ENCODE measurements at places on chromosomes 7 and 10. TPM values are rescaled to one million over a fixed set of nuclear protein-coding genes. Genes with fewer than 3 reads are reported as not detected.

- H3K4me1 ChIP-seq = peaks cover 33% of the 10 kb centered on the region
- no peaks in the 10 kb centered on the region for H3K36me3 ChIP-seq
- H3K27ac ChIP-seq = no peak overlapping the region
- no peaks in the 10 kb centered on the region for H3K27me3 ChIP-seq
These were observed 32.3 kb downstream of the CCNY start for GRCh38 chr10:35368485-35369048.

- peaks cover 23% of the 10 kb centered on the region for H3K27me3 ChIP-seq
- H3K4me3 ChIP-seq = no peak overlapping the region
- no peak for DNase-seq
- H3K27ac ChIP-seq = no peak overlapping the region
- H3K36me3 ChIP-seq = no peaks in the 10 kb centered on the region
These were observed 4.4 kb upstream of the VSTM4 start for GRCh38 chr10:49119746-49120145.

DNA sequence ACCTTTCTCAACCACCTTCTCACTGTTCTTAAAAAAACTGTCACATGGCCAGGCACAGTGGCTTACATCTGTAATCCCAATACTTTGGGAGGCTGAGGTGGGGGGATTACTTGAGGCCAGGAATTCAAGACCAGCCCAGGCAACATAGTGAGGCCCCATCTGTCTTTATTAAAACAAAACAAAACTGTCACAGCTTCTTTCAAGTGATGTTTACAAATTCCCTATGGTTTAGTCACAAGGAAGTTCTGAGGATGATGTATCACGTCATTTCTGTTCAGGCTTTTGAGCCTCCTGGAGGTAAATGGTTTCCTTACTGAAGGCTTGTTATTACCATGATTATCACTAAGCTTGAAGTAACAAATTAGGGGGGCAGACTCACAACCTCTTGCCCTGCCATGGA, 186.2 kb downstream of the CFTR start:
- H3K27me3 ChIP-seq = no peaks in the 10 kb centered on the region
- H3K4me3 ChIP-seq = no peak overlapping the region
- no peak for DNase-seq
- H3K27ac ChIP-seq = no peak overlapping the region
- H3K36me3 ChIP-seq = no peaks in the 10 kb centered on the region

Gene HOXA2
- not detected for total RNA-seq

- DNase-seq = no peak
- H3K4me3 ChIP-seq = no peak overlapping the region
- no peaks in the 10 kb centered on the region for H3K36me3 ChIP-seq
- no peaks in the 10 kb centered on the region for H3K4me1 ChIP-seq
These were observed 62.5 kb downstream of the PWWP2B start for GRCh38 chr10:132459301-132460003.

Gene C10orf67
- not detected for total RNA-seq

Gene GRID2IP
- total RNA-seq = 0.30 TPM

DNA sequence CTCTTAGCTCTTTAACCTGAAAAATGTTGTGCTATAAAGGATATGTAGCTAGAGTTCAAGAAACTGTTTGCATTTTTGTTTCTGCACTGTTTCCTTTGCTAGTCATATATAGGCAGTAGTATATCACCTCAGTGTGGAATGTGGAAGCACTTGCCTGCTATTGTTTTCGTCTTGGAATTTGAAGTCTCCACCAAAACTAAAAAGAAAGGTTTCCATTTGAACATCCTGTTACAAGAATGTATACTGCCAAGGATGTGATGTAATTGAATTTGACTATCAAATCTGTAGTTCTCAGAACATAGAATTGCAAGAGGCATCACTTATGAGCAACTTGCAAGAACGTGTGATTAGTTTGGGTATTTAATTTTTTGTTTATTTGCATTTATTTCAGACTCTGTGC, 51.1 kb upstream of the MEOX2 start:
- H3K27me3 ChIP-seq = no peaks in the 10 kb centered on the region
- H3K27ac ChIP-seq = no peak overlapping the region
- H3K36me3 ChIP-seq = no peaks in the 10 kb centered on the region
- H3K4me1 ChIP-seq = no peaks in the 10 kb centered on the region

- no peaks in the 10 kb centered on the region for H3K27me3 ChIP-seq
- H3K4me3 ChIP-seq = no peak overlapping the region
- no peaks in the 10 kb centered on the region for H3K36me3 ChIP-seq
- no peak overlapping the region for H3K27ac ChIP-seq
These were observed 360.2 kb upstream of the NRG3 start for GRCh38 chr10:81514811-81515210.

- DNase-seq = no peak
- H3K27me3 ChIP-seq = no peaks in the 10 kb centered on the region
- no peak overlapping the region for H3K4me3 ChIP-seq
- peaks cover 20% of the 10 kb centered on the region for H3K36me3 ChIP-seq
- H3K4me1 ChIP-seq = peaks cover 35% of the 10 kb centered on the region
These were observed 103.1 kb downstream of the PRKCQ start for GRCh38 chr10:6476989-6477388.

Gene PRSS37
- not detected for total RNA-seq

- no peaks in the 10 kb centered on the region for H3K36me3 ChIP-seq
- H3K27ac ChIP-seq = no peak overlapping the region
- peaks cover 25% of the 10 kb centered on the region for H3K27me3 ChIP-seq
- H3K4me1 ChIP-seq = peaks cover 16% of the 10 kb centered on the region
- peak; percentile 37 for DNase-seq
- no peak overlapping the region for H3K4me3 ChIP-seq
These were observed 4.0 kb upstream of the RBM28 start for GRCh38 chr7:128347647-128348097.

GRCh38 chr10:74103560-74104258, 46.9 kb downstream of the AP3M1 start:
- H3K27me3 ChIP-seq = no peaks in the 10 kb centered on the region
- H3K36me3 ChIP-seq = no peaks in the 10 kb centered on the region
- DNase-seq = no peak
- H3K4me1 ChIP-seq = no peaks in the 10 kb centered on the region

- no peaks in the 10 kb centered on the region for H3K27me3 ChIP-seq
- DNase-seq = peak; percentile 8
- no peak overlapping the region for H3K27ac ChIP-seq
- H3K4me1 ChIP-seq = no peaks in the 10 kb centered on the region
These were observed 456.2 kb downstream of the REEP3 start for GRCh38 chr10:63977329-63977923.

GRCh38 chr10:84135836-84136235, 3.5 kb upstream of the GHITM start:
- no peak for DNase-seq
- H3K4me3 ChIP-seq = no peak overlapping the region
- H3K27ac ChIP-seq = no peak overlapping the region
- no peaks in the 10 kb centered on the region for H3K36me3 ChIP-seq

- no peaks in the 10 kb centered on the region for H3K36me3 ChIP-seq
- H3K4me1 ChIP-seq = no peaks in the 10 kb centered on the region
- H3K27me3 ChIP-seq = no peaks in the 10 kb centered on the region
- no peak for DNase-seq
- no peak overlapping the region for H3K4me3 ChIP-seq
- H3K27ac ChIP-seq = no peak overlapping the region
These were observed 293.9 kb downstream of the CCDC3 start for GRCh38 chr10:12707461-12708185.

- H3K4me3 ChIP-seq = no peak overlapping the region
- H3K27me3 ChIP-seq = no peaks in the 10 kb centered on the region
- no peak for DNase-seq
These were observed 391.9 kb upstream of the LRGUK start for GRCh38 chr7:133735222-133735621.

DNA sequence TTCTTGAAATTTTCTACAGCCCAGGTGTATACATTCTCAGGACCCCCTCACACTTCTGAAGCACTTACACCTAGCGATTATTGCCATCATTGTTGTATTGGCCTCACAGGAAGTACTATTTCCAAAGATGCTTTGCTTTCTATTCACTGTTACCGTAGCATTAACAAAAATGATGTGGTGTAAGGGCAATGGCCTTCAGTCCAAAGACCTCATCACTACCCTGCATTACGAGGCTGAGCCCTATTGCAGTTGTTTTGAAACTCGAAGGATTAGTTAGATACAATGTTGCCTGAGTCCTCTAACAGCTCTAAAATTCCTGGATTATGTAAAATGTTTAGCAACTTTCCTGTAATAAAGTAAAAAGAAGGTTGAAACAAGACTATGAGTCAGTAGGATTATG, 2.9 kb downstream of the NRCAM start:
- no peak overlapping the region for H3K27ac ChIP-seq
- H3K4me1 ChIP-seq = peaks cover 11% of the 10 kb centered on the region
- no peak overlapping the region for H3K4me3 ChIP-seq
- H3K36me3 ChIP-seq = no peaks in the 10 kb centered on the region
- DNase-seq = no peak

DNA sequence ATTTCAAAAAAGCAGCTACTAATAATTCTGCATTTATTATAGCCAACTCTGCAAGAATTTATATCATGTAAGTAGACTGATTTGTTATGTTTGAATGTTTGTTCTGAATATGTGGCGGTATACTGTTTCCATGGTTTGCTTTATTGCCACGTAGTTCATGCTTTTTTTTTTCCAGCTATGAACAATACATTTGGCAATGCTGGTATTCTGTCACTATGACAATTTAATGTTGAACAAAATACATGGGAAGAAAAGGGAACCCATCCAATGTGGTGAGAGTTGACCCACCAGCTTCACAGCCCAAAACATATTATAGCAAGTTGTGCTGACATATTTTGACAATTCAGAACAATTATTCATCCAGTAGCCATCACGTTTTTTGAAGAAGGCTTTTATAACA, 145.6 kb downstream of the CCDC71L start:
- no peaks in the 10 kb centered on the region for H3K4me1 ChIP-seq
- H3K4me3 ChIP-seq = no peak overlapping the region
- no peaks in the 10 kb centered on the region for H3K36me3 ChIP-seq
- no peak for DNase-seq
- H3K27me3 ChIP-seq = no peaks in the 10 kb centered on the region
- no peak overlapping the region for H3K27ac ChIP-seq

GRCh38 chr7:18257711-18258110, 230.1 kb upstream of the PRPS1L1 start:
- no peak overlapping the region for H3K4me3 ChIP-seq
- no peaks in the 10 kb centered on the region for H3K36me3 ChIP-seq
- no peak overlapping the region for H3K27ac ChIP-seq
- no peak for DNase-seq
- H3K4me1 ChIP-seq = no peaks in the 10 kb centered on the region

GRCh38 chr10:120946497-120946896, 95.3 kb downstream of the WDR11 start:
- no peak overlapping the region for H3K27ac ChIP-seq
- H3K36me3 ChIP-seq = no peaks in the 10 kb centered on the region
- H3K4me3 ChIP-seq = no peak overlapping the region
- peaks cover 22% of the 10 kb centered on the region for H3K4me1 ChIP-seq

GRCh38 chr7:37037286-37037685, 313.0 kb upstream of the AOAH start:
- H3K36me3 ChIP-seq = no peaks in the 10 kb centered on the region
- H3K27ac ChIP-seq = no peak overlapping the region
- no peaks in the 10 kb centered on the region for H3K27me3 ChIP-seq
- DNase-seq = no peak

GRCh38 chr7:85464042-85464651, 277.3 kb upstream of the SEMA3D start:
- H3K4me1 ChIP-seq = no peaks in the 10 kb centered on the region
- H3K4me3 ChIP-seq = no peak overlapping the region
- no peak for DNase-seq
- no peak overlapping the region for H3K27ac ChIP-seq
- H3K36me3 ChIP-seq = no peaks in the 10 kb centered on the region

- DNase-seq = no peak
- no peaks in the 10 kb centered on the region for H3K4me1 ChIP-seq
- H3K36me3 ChIP-seq = no peaks in the 10 kb centered on the region
- H3K27me3 ChIP-seq = no peaks in the 10 kb centered on the region
- H3K27ac ChIP-seq = no peak overlapping the region
- no peak overlapping the region for H3K4me3 ChIP-seq
These were observed 76.6 kb upstream of the PTPRZ1 start for GRCh38 chr7:121796381-121796780.

- H3K27ac ChIP-seq = no peak overlapping the region
- no peaks in the 10 kb centered on the region for H3K36me3 ChIP-seq
- H3K27me3 ChIP-seq = no peaks in the 10 kb centered on the region
- no peak overlapping the region for H3K4me3 ChIP-seq
- no peak for DNase-seq
These were observed 123.9 kb upstream of the PPIF start for GRCh38 chr10:79223091-79224048.

Gene EGR2
- total RNA-seq = 2.7 TPM

DNA sequence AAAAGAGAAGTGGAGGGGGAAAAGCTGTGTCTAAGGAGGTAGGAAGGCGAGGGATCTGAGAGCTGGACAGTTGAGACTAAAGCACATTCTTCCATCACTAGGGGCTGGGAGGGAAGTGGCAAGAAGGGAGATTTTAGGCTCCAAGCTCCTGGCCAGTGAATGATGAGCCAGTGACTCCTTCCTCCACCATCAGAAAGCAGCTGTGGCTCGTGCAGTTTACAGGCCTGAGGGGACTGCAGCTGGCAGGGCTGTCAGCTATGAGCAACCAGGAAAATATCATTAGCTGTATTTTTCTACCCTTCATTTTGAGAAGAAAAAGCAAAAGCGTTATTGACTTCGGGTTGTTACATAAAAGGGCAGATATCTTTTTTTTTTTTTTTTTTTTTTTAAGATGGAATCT, 60.7 kb downstream of the GPAM start:
- peaks cover 3% of the 10 kb centered on the region for H3K27me3 ChIP-seq
- H3K27ac ChIP-seq = no peak overlapping the region
- no peak overlapping the region for H3K4me3 ChIP-seq
- no peaks in the 10 kb centered on the region for H3K4me1 ChIP-seq

DNA sequence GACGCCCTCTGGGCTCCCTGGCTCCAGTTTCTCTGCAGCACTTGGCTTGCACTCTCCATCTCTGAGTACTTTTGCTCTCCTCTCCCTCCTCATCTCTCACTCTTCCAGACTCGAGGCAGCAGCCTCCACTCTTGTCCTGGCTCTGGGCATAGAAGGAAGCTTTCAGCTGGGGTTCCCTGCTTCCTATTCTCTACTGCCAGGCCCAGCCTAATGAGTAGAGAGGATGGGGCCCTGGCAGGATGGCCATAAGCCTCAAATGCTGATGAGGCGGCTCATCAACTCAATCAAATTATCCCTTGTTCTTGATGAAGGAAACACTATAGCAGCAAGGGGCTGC, 55.8 kb downstream of the NEURL1 start:
- no peaks in the 10 kb centered on the region for H3K36me3 ChIP-seq
- peaks cover 3% of the 10 kb centered on the region for H3K4me1 ChIP-seq
- no peak overlapping the region for H3K4me3 ChIP-seq
- H3K27ac ChIP-seq = no peak overlapping the region
- H3K27me3 ChIP-seq = no peaks in the 10 kb centered on the region
- no peak for DNase-seq

DNA sequence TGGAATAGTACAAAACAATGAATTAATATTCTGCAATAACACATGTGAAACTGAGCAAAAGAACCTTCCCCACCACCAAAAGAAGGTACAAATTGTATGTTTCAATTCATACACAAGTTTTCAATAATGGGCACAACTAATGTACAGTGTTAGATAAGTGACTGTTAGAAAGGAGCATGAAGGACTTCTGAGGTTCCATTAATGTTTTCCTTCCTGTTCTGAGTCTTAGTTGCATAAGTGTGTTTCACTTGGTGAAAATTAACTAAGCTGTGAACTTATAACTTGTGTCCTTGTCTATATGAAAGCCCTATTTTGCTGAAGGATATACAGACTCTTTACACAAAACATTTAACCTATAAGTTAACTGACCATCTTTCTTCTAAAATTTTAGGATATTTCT, 8.2 kb downstream of the GSAP start:
- no peak overlapping the region for H3K27ac ChIP-seq
- H3K4me1 ChIP-seq = no peaks in the 10 kb centered on the region
- no peak overlapping the region for H3K4me3 ChIP-seq
- DNase-seq = no peak
